ENCODE measurements at places on chromosomes 7 and 10. TPM values are rescaled to one million over a fixed set of nuclear protein-coding genes. Genes with fewer than 3 reads are reported as not detected.

DNA sequence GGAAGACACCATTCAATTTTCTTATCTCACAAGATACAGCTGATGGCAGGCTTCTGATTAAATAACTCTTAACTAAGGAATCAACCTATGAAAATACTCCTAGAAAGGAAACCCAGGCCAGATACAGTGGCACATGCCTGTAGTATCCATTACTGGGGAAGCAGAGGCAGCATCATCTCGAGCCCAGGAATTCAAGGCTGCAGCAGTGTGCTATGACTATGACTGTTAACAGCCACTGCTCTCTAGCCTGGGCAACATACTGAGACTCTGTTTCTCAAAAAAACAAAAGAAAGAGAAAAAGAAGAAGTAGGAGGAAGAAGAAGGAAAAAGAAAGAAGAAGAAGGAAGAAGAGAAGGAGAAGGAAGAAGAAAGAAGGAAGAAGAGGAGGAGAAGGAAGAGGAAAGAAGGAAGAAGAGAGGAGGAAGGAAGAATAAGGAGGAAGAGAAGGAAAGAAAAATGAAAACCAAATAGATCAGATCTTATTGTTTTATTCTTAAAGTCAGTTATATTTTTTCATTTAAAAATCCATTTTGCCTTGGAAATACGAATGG lies 18.0 kb downstream of the DPY19L1 start:
- no peak for DNase-seq

GRCh38 chr10:129775681-129776080 lies 188.4 kb downstream of the EBF3 start:
- no peak for DNase-seq

GRCh38 chr10:122087436-122087835 lies 98.5 kb downstream of the TACC2 start:
- DNase-seq, result no peak

DNA sequence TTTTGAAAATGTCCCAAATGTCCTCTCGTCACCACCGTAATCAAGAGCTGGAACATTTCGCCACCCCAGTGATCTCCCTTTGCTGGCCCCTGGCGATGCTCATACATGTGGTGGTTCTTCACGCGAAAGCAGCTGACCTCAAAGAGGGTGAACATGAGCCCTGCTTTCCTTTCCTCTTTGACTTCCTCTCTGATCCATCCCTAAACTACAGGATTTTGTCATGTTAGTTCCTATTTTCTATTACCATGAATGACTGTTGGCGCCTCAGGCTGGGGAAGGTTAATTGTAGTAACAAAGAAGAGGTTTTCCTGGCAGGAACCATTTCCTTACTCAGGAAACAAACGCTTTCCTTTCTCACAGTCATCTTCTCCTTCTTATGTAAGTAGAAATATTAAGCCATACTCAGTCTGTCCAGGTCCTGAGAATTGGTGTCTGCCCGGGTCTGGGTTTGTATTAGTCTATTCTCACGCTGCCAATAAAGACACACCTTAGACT lies 114.5 kb downstream of the INSYN2A start:
- no peak for DNase-seq

GRCh38 chr10:10892290-10892875 lies 125.3 kb upstream of the CELF2 start:
- DNase-seq, result no peak

PRSS1 gene
- 0.87 TPM for total RNA-seq

HHEX gene
- total RNA-seq, result 4.5 TPM

Measured in epithelial cell of proximal tubule (primary cell).